ENCODE measurements at places on chromosomes 2 and 18.

DNA sequence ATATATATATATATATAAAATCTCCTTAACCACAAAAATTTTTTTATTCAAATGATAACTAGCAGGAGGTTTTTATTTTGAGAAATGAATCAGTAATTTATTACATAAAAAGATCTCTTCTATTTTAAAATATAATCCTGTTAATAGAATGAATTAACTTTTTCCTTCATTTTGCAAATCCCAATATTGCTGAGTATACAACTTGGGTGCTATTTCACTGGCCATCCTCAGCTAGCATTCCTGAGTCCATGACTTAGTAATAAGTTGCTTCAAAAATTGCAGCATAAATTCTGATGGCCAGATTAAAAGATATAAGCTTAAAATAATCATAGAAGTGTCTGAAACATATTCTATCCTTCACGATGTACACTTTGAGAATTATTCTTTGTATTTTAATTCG is 155.6 kb downstream of the FSIP2 start:
- no peak for DNase-seq

DNA sequence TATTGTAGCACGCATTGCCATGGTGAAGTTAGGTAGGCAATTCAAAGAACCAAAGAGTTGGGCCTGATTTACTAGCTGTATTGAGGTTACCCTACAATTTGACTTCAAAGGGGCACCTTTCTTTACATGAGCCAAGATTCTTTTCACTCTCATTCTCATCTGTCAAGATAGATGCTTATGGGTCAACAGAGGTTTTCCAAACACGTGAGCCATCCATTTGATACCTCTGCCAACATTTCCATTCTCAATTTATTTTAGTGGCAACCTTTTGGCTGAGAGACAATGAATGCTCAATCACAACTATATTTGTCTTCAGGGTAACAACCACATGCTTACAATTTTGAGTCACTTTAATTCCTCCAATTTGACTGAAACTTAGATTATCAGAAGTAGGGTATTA is 370.6 kb upstream of the CDH20 start:
- no peak for DNase-seq

- no peak for DNase-seq
Measured at GRCh38 chr18:57131101-57131500, 15.8 kb upstream of the BOD1L2 start.

DNA sequence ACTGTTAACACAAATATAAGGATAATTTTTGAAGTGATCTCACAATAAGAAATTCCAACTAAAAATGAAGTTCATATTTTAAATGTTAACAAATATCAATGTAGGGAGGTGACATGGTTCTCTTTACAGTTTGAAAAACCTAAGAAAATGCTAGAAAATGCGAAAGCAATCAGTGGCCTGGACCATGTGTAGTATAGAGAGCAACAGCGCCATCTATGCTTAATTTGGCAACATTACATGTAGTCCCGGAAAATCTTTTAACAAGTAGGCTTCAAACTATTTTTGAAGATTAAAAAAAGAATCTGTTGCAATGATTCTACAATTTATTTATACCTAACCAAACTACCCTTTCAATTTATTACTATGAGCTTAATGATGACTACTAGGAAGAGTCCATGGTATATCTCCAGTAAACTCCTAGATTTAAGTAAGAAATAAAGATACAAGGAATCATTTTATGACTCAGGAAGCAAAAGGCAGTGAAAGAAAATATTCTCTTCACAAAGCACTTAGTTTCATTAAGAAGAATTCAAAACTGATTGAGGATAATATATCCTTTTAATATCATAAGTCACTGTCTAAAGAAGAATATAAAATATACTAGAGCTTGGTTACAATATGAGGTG is 33.3 kb downstream of the NDUFA10 start:
- peak; percentile 62 for DNase-seq

GRCh38 chr2:101003278-101003775 is 1.2 kb downstream of the RPL31 start:
- no peak for DNase-seq

DNA sequence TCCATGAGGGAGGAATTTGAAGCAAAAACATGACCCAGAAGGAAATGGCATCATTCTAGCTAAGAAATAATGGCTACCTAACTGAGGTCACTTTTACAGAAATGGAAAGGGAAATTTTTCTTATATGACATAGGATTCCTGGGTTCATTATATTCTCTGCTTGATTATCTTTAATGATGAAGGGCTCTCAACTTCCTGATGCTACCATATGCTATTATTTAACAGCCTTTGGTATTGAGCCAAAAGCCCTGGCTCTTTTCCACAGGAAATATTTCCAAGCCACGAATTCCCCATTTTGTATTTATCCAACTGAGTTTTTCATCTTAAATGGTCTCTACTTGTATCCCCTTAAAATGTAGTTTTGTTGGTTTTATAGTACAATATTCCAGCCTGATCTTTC is 63.2 kb upstream of the NPAS2 start:
- no peak for DNase-seq

- DNase-seq, result no peak
Measured at GRCh38 chr2:187316040-187316439, 132.0 kb downstream of the CALCRL start.

GRCh38 chr18:48702346-48703027 is 163.7 kb downstream of the CTIF start:
- no peak for DNase-seq

- no peak for DNase-seq
Measured at GRCh38 chr2:239360421-239361310, 40.2 kb downstream of the HDAC4 start.

GRCh38 chr2:188293601-188294351 is 2.1 kb downstream of the GULP1 start:
- DNase-seq, result no peak

DNA sequence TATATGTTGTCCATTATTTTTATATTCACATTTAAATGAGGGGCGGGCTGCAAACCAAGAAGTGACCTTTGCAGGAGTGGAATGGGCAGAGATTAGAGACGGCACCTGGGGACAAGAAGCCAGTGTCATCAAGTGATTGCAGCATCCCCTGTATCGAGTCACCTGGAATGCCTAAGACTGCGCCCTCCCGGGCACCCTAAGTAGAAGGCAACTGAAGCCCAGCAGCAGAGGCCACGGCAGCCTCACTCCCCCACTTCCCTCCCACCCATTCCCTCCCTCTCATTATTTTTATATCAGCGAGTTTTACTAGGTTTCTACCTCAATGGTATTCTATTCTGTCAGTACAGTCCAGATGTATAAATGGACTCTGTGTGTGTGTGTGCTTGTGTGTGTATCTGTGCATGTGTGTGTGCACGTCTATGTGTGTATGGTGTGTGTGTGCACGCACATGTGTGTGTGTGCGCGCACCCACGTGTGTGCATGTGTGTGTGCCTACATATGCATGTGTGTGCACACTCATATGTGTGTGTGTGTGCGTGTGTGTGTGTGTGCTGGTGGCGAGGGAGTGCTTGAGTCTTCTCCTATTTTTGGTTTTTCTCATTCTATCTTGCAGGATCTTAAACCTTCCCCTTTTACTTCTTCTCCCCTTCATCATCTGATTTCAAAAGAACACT is 106.8 kb upstream of the SLC66A3 start:
- DNase-seq, result no peak

GRCh38 chr2:95086017-95086416 is 35.6 kb downstream of the MRPS5 start:
- DNase-seq, result no peak

GRCh38 chr2:70425682-70426301 is 123.9 kb upstream of the FAM136A start:
- no peak for DNase-seq

- no peak for DNase-seq
Measured at GRCh38 chr2:179285060-179285459, 20.4 kb upstream of the SESTD1 start.

GRCh38 chr2:134314202-134314601 is 60.3 kb downstream of the MGAT5 start:
- no peak for DNase-seq

- DNase-seq, result no peak
Measured at GRCh38 chr2:30298302-30298701, 67.0 kb downstream of the LBH start.

GRCh38 chr2:169761970-169762292 is 28.3 kb downstream of the KLHL23 start:
- DNase-seq, result no peak

DNA sequence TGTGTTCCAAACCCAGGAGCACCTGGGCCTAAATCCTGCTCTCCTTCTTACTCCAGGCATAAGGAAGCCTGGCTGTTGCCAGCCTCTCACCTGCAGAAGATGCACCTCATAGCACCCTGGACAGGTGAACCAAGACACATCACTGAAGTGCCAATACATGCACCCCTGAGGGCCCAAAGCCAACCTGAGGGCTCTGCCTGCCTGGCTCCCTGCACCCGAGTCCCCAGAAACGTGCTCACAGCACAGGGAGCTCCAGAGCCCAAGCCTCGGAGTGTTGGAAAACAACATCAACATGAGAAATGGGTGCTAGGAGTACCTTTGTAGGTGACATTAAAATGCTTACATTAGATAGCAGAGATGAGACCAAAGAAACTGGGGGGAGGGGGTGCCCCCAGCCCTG is 96.3 kb upstream of the RAB6C start:
- DNase-seq, result no peak

DNA sequence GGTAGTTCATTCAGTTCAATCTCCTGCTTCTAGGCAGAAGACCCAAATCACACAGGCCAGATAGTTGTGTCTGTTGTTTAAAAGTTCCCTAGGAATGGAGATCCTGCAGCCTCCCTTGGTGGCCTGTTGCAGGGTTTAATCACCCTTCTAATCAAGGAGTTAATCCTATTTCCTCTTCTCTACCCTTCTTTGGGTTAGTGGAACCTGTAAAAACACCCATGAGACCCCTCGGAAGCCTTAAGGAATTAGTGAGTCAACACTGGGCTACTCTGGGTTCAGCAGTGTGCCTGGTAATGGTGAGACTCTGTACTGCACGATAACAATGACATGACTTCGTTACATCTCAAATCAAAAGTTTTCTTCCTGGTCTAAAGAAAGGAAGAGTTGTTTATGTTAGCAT is 217.6 kb upstream of the NRP2 start:
- no peak for DNase-seq

- DNase-seq, result no peak
Measured at GRCh38 chr18:49651033-49651432, 89.2 kb downstream of the LIPG start.

DNA sequence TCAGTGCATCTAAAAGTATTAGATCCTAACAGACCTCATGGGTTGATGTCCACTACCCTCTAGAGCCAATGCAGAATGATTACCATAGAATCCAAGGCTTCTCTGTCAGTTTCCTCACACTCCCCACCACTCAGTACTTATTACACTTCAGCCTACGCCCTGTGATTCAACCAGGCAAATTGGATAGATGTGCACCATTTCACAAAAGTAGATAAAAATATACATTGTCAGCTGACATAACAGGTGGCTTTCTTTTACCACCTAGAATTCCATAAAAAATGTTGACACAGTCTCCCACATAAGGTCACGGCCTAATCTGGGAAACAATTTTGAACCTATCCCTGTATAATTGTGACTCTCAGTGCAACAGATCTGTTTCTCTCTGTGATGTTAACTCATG is 144.9 kb downstream of the CERS6 start:
- DNase-seq, result no peak

DNA sequence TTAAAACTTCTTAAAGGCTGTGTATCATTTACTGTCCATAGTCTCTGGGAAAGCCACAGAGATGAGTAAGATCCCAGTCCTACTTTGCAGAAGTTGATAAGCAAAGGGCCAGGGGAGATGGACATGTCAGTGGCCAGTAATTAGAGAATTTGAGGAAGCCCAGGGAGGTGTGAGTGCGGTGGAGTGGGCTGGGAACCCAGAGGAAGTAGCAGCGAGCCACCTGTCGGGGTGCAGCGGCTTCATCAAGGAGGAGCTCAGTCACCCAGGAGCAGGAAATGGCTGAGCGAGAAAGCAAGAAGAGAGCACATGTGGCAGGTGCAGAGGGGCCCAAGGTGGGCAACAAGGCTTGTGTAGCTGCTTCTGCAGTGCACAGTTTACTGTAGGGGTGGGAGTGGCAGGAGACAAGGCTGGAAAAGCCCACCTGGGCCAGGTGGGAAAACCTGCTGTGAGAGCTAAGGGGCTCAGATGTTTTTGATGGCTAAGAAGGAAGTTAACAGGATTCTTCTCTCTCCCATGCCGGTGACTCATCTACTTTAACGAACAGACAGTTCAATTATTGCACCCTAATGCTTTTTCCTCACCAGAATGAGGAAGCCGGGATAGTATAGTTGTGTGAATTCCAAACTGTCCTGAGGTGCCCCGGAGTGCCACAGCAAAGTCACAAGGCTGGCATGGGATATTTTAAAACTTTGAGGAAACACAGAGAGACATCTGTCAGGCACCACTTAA is 34.8 kb upstream of the MGAT5 start:
- DNase-seq, result no peak

- DNase-seq, result no peak
Measured at GRCh38 chr2:159136391-159136790, 150.1 kb downstream of the WDSUB1 start.

GRCh38 chr18:70036771-70037347 is 89.2 kb upstream of the CD226 start:
- no peak for DNase-seq

- DNase-seq, result peak; percentile 54
Measured at GRCh38 chr2:30072250-30072842, 74.5 kb upstream of the YPEL5 start.

DNA sequence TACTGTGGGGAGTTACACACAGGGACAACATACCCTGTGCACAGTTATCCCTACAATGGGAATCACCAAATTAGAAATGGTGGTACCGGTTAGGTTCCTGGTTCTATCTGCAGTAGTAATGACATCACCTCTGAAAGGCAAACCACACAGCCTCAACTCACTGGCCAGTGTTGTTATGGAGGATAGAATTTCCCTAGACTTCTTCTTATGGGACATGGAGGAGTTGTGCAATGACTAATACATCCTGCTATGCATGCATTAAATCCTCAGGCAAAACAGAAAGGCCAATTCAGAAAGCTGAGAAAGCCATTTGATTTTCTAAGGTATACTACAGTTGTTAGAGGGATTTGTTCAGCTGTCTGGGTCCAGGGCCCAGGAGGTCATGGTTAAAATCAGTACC is 439.3 kb downstream of the TMX3 start:
- no peak for DNase-seq

DNA sequence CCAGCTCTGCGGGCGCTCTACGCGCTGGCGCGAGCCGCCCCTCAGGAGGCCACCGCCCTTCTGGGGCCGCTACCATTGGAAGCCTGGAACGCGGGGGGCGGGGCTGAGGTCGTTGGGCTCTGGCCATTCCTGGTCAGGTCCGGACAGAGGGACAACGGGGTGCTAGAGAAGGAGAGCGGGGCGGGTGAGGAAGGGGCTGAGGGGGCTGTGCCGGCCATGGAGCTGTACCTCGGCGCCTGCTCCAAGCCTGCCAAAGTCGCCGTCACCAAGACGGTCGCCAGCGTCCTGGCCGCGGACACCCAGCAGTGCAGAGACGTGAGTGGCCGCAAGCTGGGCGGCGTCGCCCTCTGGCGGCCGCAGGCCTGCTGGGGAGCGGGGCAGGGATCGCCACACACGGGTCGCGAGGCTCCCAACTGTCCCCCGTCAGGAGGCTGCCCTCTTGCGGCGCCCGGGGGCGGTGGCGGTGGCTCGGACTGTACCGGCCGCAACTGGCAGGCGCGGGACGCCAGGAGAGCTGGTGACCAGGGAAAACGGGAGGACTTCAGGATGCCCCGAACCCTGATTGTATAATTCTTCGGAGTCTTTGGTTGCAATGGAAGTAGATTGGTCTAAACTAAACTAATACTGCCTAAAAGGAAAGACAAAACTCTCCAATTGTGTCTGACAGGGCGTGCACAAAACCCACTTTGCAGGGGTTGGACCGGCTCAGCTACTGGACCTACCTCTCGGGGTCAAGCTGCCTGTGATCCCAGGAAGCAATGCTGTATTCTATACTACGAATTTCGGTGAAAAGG is at the start of gene FSIP2:
FSIP2 (plus strand) TSS at position 126 of the 794 bp plus-strand sequence; CDS start at position 217, 91 bp downstream.
- DNase-seq, result peak; percentile 24

GRCh38 chr2:71637736-71638135 is 184.4 kb downstream of the DYSF start:
- DNase-seq, result no peak
